ENCODE measurements at places on chromosomes 6 and 20.

DNA sequence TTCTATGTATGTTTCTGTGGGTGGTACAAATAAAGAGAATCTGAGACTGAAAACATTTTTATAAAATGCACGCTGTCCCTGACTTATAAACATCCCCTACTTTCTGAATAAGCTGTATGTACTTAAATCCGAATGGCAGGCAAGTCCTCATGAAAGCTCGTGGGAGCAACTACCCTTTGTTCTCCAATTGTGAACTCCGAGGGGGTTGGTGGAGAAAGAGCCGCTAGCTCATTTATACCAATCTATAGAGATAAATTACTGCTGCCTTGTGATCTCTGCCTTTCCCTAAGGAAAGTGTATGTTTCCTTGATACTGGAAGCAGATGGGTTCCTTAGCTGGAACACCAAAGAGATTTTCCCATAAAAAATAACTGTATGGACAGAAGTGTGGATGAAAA lies 84.5 kb downstream of the GJA10 start:
- DNase-seq, result no peak

- no peak for DNase-seq
These were observed 427 bp downstream of the GINM1 start for GRCh38 chr6:149566410-149567193.

DNA sequence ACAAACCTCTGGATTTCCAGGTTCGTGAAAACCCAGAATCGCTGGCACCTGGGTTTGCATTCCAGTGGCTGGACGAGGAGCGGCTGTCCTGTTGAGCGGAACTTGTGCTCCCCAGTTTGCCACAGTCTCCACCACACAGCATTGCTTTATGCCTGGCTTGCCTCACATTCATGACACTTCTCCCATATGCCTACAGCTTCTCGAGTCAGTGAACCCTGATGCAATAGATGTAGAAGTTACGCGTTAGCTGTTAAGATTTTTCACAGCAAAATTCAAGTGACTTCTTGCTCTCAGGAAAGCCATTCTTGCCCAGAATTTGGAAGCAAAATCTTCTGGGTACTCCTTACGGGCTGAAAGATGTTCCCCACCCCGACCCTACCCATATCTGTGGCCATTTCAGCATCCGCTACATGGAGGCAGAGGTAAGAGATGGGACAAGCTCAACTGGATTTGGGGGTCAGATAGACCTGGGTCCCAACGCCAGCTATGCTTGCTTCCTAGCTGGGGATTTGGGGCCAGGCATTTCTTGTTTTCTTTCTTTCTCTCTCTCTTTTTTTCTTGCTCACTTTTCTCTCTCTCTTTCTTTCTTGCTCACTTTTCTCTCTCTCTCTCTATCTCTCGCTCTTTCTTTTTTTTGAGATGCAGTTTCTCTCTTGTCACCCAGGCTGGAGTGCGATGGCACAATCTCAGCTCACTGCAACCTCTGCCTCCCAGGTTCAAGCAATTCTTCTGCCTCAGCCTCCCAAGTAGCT lies 12.4 kb upstream of the GDAP1L1 start:
- DNase-seq, result no peak

DNA sequence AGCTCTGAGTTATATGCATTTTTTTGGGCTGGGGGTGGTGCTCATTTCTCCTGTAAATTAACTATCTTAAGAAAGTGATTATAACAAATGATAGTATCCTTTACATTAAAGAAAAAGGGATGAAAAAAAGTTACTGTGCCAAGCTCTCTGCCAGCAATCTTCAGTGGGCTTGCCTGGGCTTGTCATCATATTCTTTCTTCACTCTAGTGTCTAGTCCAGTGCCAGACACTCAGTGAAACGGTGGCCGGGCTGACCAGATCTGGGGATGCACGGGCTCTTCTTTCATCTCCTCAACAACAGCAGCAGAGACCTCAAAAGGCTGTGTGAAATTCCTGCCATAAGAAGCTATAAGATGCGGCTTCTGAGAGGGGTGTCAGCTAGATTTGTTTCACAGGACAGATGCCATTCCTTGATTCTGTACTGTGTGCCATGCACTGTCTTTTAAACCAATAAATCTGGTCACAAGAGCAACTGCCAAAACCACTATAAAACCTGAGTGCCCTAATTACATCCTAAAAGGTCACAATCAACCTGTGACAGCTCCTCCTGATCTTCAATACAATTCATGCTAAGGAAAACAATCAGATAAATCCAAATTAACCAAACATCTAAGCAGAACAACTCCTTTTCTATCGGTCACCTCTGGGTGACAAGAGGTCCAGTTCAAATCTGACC lies 12.1 kb downstream of the EXOC2 start:
- DNase-seq, result no peak

GRCh38 chr6:152351110-152351509 lies 286.1 kb downstream of the SYNE1 start:
- no peak for DNase-seq

DNA sequence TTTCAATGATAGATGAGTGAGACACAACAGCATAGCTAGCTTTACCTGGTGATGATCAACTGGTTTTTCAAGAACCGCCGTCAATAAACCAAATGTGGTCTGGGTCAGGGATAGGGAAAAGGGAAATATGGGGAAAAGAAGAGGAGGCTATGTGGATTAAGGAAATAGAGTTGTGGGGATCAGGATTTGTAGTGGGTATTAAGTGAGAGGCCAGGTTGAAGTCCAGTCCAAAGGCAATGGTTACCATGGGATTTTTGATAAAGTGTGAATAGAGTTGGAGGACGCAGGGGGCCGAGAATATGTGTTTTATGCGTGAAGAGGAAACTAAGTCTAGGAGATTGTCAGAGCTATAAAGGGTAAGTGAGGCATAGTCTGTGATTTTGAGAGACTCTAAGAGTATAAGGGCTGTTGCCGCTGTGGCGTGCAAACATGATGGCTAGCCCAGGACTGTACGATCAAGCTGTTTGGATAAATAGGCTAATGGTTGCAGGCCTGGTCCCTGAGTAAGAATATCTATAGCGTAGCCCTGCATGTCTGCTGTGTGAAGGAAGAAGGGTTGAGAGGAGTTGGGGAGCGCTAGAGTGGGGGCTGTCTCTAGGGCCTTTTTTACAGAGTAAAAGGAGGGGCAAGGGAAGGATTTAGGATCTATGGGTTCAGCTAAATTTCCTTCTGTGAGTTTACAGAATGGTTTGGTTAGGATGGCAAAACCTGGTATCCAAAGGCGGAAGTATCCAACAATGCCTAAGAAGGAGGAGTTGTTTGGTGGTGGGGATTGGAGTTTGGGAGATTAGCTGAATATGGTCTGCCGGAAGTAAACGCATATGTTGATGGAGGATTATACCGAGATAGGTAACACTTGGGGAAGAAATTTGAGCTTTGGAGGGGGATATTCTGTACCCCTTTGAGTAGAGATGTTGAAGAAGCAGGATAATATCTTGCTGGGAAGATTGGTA lies 749.7 kb upstream of the ADGRB3 start:
- DNase-seq, result no peak

GRCh38 chr6:70150521-70150920 lies 152.4 kb downstream of the COL9A1 start:
- no peak for DNase-seq

- DNase-seq, result no peak
These were observed 43.7 kb downstream of the ADNP start for GRCh38 chr20:50887576-50887975.

- DNase-seq, result no peak
These were observed 38.5 kb upstream of the TAB2 start for GRCh38 chr6:149278997-149279396.
